ENCODE measurements at places on chromosomes 1 and 21. TPM values are rescaled to one million over a fixed set of nuclear protein-coding genes. Genes with fewer than 3 reads are reported as not detected.

GRCh38 chr1:198079432-198079951 is 77.3 kb upstream of the NEK7 start:
- no peak for DNase-seq

DNA sequence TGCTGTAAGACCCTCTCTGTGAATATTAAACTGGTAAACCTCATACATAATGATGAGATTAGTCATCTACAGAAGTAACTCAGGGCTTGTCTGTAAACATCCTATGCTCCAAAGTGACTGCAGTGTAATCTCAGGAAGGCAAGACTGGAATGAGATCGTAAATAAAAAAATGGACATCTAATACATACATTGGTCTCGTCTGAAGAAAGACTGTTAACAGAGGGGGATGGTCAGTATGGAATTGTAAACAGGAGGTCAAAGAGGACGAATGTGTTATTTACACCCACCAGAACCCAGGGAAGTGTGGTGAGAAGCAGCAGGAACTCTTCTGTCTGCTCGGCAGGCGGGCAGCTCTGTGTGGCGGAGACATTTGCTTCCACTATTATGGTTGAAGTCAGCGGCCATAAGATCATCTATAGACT is 51.4 kb downstream of the DISC1 start:
- no peak for DNase-seq

Gene RAB3B
- 3.0 TPM for total RNA-seq

Gene TENT5C
- 0.25 TPM for total RNA-seq

Gene MTF2
- 26.1 TPM for total RNA-seq

All from G401 (cell line).